Uterus (tissue), 4 donors: ENCODE measurements at places on chromosomes 2 and 18. TPM values are rescaled to one million over a fixed set of nuclear protein-coding genes. Genes with fewer than 3 reads are reported as not detected.

GRCh38 chr18:25284861-25285550 is 67.0 kb downstream of the ZNF521 start:
- peak; percentile 61 for DNase-seq

GRCh38 chr2:36449943-36450392 is 94.4 kb downstream of the CRIM1 start:
- no peak for DNase-seq

DNA sequence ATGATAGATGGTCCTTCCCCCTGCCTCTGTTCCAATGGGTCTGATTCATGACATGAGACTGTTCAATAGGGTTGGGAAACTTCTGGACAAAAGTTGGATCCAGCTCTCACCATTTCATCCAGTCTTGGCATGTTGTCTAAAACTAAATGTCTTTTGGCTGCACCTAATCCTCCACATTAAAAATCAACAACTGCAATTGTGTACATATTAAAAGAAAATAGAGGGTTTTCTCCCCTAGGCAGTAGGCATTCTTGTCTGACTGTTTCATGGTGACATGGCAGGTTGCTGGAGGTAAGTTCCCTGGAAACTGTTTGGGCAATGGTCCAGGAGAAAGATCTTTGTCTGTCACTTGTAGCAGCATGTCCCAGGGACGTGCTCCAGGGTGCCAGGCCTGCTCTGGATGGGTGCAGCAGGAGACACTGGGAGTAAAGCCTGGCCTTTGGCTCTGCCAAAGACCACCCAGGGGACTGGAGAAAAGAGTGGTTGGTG is 135.8 kb downstream of the TCF4 start:
- DNase-seq: no peak

GRCh38 chr2:95086017-95086416 is 35.6 kb downstream of the MRPS5 start:
- no peak for DNase-seq

PAIP2B gene
- total RNA-seq: 11.2 TPM
